ENCODE measurements at places on chromosomes 4 and X.

- DNase-seq, result peak; percentile 34
Measured at GRCh38 chrX:18674417-18674787, 2.5 kb upstream of the RS1 start.

DNA sequence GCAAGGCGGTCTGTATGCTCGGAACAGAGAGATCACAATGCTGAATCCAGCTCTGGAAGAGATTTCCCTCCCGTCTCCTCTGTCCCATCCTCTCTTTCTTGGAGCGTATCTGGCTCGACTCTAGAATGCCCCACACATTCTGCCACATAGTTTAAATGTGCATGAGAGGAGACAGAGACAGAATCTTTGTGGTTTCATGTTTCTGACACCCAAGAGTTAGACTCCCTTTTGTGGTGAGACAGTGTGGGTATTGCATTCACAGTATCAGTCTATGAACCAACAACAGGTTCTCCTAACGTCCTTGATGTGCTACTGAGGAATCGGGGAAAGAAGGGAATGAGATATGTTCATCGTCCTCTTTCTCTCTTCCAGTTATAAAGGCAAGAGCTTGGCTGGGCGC, 25.3 kb downstream of the FAM47E start:
- no peak for DNase-seq

GRCh38 chr4:38489924-38490639, 173.9 kb upstream of the KLF3 start:
- DNase-seq, result peak; percentile 58

GRCh38 chrX:15356444-15356843, 21.1 kb upstream of the PIGA start:
- no peak for DNase-seq

GRCh38 chr4:76856243-76857073, 41.5 kb downstream of the SOWAHB start:
- DNase-seq, result no peak

DNA sequence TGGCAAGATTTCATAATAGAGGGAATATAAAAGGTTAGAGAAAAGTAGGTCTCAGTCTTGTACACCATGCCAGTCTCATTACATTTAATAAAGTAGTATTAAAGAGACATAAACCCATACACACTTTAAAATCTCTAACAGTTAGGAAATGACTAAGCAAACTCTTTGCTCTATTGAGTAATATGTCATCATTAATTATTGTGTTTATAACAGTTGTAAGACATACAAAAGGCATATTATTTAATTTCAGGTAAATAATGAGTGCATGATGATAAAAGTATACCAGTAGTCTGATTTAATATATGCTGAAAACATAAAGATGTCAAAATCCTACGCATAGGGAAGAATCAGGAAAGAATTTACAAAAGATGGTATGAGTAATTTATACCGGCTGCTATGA, 31.0 kb upstream of the FGG start:
- no peak for DNase-seq

DNA sequence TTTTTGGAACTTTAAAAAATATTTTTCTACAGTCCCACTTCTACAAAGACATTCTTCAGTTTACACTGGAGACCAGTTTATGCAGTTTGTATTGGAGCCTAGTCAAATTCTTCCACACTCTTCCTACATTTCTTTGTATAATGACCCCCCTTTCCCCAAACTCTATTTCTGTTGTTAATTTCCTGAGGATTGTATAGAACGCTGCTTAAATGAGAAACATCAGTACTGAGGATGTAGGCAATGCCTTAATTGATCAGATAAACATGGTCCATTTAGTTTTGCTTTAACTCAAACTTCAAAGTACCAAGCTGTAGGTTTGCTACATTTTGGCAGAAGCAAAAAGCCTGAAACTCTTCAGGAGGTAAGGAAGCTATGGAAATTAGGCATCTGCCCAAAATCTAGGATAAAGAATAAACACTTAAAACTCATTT, 155.5 kb downstream of the SLC7A11 start:
- DNase-seq, result no peak

DNA sequence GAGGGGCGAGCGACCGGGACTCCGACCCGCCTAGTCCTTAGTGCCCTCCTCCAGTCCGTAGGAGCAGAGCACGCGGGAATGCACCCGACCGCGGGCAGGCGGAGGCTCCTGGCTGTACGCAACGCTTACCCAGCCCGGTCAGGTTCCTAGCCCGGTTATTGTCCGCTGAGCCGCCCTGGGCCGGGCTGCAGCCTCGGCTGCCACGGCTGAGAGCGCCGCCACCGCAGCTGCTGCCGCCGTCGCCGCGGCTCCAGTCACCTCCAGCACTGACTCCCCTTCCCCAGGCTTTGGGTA, at the start of gene AMER1:
TSS of gene AMER1 (minus strand) at position 268 of the 294 bp plus-strand sequence. CDS start 12,422 bp downstream, outside the sequence.
- DNase-seq, result no peak

DNA sequence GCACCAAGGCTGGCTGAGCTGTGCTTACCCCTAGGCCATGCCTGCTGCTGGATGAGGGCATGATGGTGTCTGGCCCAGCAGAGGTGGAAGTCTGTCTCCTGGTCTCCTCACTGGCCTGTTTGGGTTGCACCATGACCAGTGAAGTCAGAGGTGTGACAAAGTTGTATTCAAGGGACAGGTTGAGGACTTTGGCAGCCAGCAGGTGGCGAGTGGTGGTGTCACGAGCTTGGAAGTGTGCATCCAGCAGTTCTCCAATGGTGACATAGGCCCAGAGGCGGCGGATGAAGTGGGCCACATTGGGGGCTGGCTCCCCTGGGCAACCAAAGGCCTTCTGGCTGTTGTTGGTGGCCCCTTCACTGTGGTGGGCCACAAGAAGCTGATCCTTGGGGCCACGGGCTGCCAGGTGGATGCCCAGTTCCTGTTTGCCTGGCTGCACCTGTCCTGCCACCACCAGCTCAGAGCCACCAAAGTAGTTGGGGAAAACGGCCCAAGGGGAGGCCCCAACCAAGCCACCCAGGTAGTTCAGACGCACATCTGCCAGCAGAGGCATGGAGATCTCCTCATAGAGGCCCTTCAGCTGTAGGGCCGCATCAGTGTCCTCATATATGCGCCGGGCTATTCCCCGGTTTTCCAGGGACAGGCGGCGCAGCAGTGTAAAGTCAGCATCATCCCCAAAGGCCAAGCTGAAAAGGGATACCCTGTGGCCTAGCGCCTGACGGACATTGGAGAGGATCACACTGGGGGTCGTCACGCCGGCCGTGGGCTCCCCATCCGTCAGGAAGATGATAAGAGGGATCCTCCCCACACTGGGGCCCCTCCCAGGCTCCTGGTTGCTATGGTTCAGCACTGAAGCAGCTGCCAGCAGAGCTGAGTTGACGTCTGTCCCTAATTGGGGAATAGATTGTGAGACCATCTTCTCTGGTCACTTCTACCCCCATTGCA, 39.7 kb downstream of the ITIH6 start:
- DNase-seq, result no peak

GRCh38 chr4:11483046-11483445, 54.4 kb upstream of the HS3ST1 start:
- DNase-seq, result no peak

DNA sequence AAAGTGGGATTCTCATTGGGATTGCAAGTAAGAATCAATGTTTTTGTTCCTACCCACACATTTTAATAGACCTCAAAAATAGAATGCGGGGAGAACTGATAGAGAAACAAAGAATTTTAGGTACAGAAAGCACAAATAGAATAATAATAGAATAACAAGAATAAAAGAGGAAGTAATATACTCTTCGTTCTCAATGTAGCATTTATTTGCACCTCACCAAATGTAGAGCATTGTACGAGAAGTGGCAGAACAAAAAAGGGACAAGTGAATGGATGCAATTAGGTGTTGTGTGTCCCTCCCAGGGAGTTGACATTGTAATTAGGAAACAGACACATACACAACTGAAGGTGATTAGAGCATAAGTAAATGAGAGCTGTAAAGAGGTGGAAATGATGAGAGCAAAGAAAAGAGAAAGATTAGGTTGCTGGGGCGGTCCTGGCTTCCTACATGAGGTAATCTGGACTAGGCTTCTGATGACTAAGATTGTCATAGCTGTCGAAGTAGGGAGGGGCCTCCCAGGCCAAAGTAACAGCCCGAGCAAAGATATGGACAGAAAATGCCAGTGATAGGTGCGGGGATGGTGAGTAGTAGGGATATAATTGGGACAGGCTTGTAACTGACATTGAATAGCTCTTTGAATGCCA, 10.4 kb downstream of the RAB9A start:
- DNase-seq, result no peak

DNA sequence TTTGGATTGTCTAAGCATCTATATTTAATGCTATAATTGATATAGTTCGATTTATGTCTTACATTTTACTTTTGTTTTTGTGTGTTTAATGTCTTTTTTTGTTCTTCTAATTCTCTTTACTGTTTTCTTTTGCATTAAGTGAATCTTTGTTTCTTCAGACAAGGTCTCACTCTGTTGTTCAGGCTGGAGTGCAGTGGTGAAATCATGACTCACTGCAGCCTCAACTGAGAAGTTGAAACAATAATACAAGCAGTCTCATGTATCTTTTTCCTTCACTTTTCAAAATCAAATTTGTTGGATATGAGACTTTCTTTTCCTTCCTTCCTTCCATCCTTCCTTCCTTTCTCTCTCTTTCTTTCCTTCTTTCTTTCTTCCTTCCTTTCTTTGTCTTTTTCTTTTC, 1401.6 kb downstream of the ADGRL3 start:
- no peak for DNase-seq

- no peak for DNase-seq
Measured at GRCh38 chr4:182179105-182179504, 64.1 kb upstream of the TENM3 start.

- no peak for DNase-seq
Measured at GRCh38 chrX:65731684-65732289, 64.3 kb downstream of the MSN start.

DNA sequence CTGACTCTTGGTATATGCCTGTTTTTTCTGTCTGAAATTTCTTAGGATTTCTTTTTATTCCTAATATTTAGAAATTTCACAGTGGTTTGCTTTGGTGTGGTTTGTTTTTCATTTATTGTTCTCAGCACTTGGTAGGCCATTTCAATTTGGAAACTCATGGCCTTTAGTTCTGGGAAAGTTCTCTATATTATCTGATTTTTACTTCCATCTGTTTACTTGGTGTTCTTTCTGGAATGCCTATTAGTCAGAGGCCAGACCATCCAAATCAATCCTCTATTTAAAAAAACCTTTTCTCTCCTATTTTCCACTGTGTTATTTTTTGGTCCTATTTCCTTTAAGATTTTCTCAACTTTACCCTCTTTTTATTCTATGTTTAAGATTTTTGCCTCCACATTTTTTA, 188.1 kb upstream of the SFRP2 start:
- no peak for DNase-seq

GRCh38 chr4:6728320-6729029, 12.5 kb downstream of the BLOC1S4 start:
- no peak for DNase-seq
